Thoracic aorta endothelial cell (primary cell): ENCODE measurements at places on chromosomes 7 and 10. TPM values are rescaled to one million over a fixed set of nuclear protein-coding genes. Genes with fewer than 3 reads are reported as not detected.

LRRC17 gene
- total RNA-seq: 4.4 and 6.8 TPM in 2 replicates

IMMP2L gene
- 6.1 and 7.6 TPM in 2 replicates for total RNA-seq

SAP25 gene
- 0.53 TPM in 1 of 2 replicates, not detected in the other for total RNA-seq

SH2D4B gene
- total RNA-seq: under 0.01 and 0.07 TPM in 2 replicates

VENTX gene
- total RNA-seq: not detected in 2 replicates

CCDC3 gene
- 1.7 and 1.8 TPM in 2 replicates for total RNA-seq

CRPPA gene
- 2.2 and 2.3 TPM in 2 replicates for total RNA-seq
